ENCODE measurements at places on chromosomes 3 and 15.

GRCh38 chr3:16140116-16140893 lies 34.2 kb upstream of the GALNT15 start:
- no peak for DNase-seq

DNA sequence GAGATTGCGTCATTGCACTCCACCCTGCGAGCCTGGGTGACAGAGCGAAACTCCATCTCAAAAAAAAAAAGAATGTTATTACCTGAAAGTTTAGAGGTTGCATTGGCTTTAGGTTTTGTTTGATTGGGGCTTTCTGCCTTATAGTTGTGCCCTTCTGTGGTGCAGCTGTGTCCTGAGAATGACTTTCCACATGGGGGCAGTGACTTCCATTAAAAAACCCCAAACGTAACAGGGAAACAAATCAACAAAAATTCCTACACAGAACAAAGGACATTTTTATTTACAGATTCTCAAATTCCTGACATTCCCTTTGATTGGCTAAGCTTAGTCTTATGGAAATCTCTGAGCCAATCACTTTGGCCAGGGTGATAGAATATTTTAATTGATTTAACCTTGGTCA lies 154.1 kb upstream of the GPR149 start:
- DNase-seq, result no peak

- DNase-seq, result no peak
Measured at GRCh38 chr3:48077815-48078214, 61.6 kb upstream of the MAP4 start.

GRCh38 chr15:39468331-39468730 lies 112.5 kb upstream of the THBS1 start:
- peak; percentile 44 for DNase-seq

- no peak for DNase-seq
Measured at GRCh38 chr3:3636815-3637214, 162.4 kb upstream of the LRRN1 start.

GRCh38 chr15:63556246-63556645 lies 40.9 kb upstream of the FBXL22 start:
- no peak for DNase-seq

GRCh38 chr3:113981803-113982202 lies 34.0 kb downstream of the ZDHHC23 start:
- no peak for DNase-seq
